ENCODE measurements at places on chromosomes 3 and 15.

GRCh38 chr3:108041253-108041652 is 49.6 kb downstream of the CD47 start:
- no peak for DNase-seq

GRCh38 chr15:63048776-63049665 is 6.5 kb downstream of the TPM1 start:
- DNase-seq, result peak; percentile 59

- DNase-seq, result no peak
Observed at GRCh38 chr15:90483012-90483307, 46.8 kb upstream of the CRTC3 start.

DNA sequence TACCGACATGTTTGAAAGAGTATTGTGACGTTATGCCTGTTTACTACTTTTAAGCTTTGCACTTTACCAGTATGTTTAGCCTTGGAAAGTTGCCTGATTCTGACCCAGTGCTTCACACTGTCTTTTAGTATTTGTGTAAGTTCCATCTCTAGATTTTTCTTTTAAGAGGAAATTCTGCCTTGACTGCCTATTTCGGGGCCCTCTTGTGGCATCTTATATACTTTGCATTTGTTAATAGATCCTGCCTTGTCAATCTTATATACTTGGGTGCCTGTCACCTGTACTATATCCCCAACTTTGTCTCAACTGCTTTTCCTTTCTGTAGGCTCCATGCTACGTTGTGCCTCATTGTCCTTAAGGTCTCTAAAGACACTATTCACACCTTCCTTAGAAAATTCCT is 244.6 kb downstream of the STXBP5L start:
- no peak for DNase-seq

DNA sequence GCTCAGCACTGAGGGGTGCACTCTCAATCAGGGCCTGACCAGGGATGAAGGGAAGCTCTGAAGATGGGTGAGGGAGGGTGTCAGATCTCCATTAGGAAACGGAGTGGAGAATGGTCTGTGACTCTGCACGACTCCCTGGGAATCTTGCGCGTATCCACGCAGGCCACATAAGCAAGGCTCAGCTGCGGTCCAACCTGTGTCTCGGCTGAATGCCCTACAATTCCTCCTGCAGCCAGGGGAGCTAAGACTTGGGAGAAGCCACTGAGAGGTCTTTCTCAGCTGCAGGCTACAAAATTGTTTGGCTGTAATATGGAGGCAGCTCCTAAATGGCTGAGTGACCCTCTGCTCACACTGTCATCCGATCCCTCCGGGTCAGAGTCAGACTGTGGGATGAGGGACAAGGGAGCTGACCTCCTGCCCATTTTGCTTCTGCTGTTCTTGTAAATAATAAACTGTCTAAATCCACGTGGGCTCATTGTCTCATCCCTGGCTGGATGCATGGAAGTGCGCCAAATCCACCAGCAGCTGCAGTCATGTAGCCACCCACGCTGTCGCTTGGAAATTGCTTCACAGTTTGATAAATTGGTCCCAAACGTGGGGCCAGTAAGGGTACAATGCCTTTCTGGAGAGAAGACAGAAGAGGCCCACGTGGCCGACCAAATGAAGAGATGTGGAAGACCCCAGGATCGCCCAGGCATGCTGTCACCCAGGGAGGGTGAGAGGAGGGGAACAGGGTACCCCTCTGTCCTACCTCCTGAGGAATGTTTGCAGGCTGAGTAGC is 30.5 kb downstream of the ALS2CL start:
- DNase-seq, result no peak

DNA sequence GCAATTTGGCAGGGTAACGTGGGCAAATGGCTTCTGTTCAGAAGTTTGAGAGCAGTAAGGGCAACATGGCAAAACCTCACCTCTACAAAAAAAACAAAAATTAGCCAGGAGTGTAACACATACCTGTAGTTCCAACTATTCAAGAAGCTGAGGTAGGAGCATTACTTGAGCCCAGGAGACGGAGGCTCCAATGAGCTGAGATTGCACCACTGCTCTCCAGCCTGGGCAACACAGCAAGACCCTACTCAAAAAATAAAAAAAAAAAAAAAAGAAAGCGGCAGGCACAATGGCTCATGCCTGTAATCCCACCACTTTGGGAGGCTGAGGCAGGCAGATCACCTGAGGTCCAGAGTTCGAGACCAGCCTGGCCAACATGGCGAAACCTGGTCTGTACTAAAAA is 5.9 kb upstream of the INO80 start:
- no peak for DNase-seq

DNA sequence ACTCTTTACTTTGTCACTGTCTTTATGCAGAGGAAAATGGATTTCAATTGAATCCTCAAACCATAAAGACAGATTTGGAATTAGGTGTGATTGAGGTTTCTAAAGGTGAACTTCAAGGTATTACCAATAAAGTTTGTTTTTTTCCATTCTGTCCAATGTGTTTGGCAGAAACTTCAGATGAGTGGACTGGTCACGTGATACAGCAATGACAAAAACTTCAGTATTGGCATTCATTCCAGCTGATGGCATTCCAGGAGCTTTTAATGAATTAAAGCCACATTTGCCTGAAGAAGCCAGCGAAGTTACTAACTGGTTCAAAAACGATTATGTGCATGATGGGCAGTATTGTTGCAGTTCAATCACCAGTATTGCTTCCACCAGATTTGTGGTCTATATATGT is 4.5 kb upstream of the MASP1 start:
- DNase-seq, result no peak

- peak; percentile 48 for DNase-seq
Observed at GRCh38 chr3:45546716-45547701, 47.5 kb upstream of the LIMD1 start.
